ENCODE measurements at places on chromosomes 7 and 10.

- no peak for DNase-seq
Observed at GRCh38 chr7:25263337-25263736, 35.1 kb upstream of the NPVF start.

GRCh38 chr10:43070121-43071085 is 6.5 kb upstream of the RET start:
- DNase-seq, result peak; percentile 41

DNA sequence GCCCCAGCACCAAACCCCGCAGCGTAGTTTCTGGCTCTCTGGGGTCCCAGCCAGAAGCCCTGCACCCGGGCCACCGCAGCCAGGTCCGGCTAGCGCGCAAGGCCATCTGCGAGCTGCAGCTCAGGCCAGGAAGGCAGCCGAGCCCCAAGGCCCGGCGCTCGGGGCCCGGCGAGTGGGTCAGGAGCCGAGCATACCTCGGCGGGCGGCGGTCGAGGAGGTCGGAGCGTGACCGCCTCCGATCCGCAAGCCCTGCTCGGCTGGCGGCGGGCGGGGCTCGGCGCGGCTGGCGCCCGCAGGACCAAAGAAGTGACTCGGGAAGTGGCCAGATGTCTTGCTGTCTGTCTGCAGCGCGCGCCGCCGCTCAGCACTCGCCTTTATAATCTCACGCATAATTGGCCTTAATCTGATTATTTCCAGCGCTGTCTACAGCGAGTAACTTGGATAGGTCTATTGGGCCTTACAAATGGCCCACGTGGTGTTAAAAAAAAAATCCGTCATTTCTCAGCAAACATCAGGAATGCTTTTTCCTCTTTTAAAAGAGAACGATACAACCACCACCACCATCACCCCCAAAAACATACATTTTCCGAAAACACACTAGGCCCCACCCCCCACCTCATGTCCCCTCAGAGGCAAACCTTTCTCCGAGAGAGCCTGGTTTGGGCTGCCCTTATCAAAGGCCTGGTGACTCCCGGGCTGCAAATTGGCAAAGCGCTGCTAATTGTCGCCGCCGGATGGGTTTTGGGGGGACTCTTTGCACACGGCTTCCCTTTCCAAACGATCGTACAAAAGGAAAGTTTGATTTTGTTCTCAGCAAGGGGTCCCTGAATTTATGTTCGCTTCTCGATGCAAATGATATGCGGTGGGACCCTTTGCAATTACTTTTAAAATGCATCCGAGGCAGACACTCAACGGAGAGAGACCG is at the start of gene DRGX:
TSS of gene DRGX (minus strand) at position 349 of the 925 bp plus-strand sequence. CDS start 649 bp downstream, outside the sequence.
- peak; percentile 55 for DNase-seq

GRCh38 chr7:69795932-69796331 is 197.7 kb downstream of the AUTS2 start:
- DNase-seq, result no peak

DNA sequence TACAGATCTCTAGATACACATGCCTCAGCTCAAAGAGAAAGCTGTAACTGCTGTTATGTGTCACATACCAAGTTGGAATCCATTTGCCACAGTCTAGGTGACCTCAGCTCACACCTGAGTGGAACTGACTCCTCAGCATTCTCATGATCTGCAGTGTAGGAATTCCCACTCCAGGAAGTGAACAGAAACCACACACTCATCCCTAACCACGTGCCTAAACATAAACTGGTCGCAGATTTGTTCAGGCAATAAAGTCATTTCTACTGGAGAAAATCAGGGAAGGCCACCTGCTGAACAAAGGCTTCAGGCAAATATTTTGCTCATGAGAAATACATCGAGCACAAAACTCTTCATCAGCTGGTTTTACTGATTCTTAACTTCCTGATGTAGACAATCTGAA is 23.0 kb upstream of the ZMYND11 start:
- DNase-seq, result no peak
